Cerebellar nuclear complex (tissue), 1 donor: ENCODE measurements at places on chromosomes 2 and 18.

- DNase-seq: no peak
Measured at GRCh38 chr2:67500541-67500940, 103.4 kb downstream of the ETAA1 start.

DNA sequence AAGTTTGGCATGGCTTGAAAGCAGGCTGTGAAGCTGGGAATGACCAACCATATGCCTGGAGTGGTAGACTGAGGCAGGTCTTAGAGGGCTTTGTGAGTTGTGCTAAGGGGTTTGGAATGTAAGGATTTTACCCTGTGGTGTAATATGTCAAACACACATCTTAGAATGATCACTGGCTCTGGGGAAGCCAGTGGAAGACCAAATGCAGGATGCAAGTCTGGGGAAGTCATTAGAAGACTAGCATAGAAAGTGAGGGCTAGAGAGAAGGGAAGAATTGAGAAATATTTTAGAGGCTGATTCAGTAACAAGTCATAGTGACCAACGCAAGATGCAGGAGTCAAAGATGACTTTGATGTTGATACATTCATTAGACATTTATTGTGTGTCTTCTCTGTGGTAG lies 3.5 kb upstream of the FHOD3 start:
- no peak for DNase-seq

DNA sequence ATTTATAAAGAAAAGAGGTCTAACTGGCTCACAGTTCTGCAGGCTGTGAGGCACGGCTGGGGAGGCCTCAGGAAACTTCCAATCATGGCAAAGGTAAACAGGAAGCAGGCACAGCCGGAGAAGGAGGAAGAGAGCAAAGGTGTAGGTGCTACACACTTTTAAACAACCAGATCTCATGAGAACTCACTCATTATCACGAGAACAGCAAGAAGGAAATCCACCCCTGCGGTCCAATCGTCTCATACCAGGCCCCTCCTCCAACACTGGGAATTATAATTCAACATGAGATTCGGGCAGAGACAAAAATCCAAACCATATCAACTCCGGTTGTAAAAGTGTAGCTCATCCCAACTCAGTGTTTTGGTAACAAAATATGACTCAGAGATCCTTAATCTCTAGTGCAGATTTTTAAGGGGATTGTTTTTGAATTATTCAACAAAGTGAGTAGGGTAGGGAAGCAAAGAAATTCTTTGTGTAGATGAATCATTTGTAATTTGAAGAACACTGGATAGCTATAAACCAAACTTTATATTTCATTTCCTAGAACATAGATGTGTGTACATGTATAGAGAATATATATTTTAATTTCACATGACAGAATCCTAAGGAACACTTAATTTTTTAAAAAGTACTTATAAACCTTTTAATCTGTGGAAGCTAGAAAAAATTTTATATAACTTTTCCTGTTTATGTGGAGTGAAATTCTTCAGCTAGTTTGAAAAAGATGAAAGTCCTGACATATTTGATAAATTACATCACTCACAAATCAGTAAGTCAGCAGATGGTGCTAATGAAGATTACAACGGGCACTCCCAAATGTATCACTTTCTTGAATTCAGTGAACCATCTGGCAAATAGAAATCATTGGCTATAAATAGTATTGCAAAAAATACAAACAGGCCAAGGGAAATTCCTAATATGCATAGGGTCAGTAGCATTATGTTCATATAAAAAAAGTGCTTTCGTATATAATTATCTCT lies 130.1 kb downstream of the OLA1 start:
- no peak for DNase-seq

- DNase-seq: no peak
Measured at GRCh38 chr2:147888680-147889079, 43.9 kb downstream of the ACVR2A start.

DNA sequence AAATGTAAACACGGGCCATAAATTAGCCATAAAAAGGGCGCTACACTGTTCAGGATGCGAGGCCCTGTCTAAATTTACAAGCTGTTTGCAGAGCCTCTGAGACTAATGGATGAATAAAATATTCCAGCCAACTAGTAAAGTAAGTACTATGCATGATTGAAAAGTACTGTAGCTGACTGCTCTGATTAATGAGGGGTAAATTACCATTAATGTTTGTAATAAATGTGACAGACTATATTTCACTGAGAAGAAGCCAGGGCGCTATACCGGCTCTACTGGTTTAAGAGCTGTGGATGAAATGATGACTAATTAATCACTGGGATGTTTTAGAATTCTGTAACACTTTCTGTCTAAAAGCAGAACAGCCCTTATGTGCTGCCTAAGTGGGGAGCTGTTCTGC lies 54.3 kb upstream of the RGPD4 start:
- no peak for DNase-seq

DNA sequence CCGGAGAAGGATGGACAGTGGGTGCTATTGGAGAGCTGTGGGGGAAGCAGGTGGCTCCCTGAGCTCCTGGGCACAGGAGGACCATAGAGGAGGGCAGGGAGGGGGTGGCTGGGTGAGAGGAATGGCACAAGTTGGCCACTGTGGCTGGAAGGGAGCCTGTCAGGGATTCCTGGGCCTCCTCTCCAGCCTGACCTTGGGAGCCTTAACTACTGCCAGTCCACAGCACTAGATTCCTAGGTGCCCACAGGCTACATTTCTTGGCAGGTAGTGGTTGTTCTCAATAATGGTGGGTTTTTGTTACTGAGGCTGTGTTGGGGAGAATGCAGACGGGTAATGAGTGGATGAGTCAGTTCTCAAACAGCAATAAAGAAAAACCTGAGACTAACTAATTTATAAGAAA lies 26.0 kb downstream of the EFHD1 start:
- DNase-seq: no peak

- DNase-seq: no peak
Measured at GRCh38 chr2:176291809-176292283, 22.6 kb downstream of the MTX2 start.

DNA sequence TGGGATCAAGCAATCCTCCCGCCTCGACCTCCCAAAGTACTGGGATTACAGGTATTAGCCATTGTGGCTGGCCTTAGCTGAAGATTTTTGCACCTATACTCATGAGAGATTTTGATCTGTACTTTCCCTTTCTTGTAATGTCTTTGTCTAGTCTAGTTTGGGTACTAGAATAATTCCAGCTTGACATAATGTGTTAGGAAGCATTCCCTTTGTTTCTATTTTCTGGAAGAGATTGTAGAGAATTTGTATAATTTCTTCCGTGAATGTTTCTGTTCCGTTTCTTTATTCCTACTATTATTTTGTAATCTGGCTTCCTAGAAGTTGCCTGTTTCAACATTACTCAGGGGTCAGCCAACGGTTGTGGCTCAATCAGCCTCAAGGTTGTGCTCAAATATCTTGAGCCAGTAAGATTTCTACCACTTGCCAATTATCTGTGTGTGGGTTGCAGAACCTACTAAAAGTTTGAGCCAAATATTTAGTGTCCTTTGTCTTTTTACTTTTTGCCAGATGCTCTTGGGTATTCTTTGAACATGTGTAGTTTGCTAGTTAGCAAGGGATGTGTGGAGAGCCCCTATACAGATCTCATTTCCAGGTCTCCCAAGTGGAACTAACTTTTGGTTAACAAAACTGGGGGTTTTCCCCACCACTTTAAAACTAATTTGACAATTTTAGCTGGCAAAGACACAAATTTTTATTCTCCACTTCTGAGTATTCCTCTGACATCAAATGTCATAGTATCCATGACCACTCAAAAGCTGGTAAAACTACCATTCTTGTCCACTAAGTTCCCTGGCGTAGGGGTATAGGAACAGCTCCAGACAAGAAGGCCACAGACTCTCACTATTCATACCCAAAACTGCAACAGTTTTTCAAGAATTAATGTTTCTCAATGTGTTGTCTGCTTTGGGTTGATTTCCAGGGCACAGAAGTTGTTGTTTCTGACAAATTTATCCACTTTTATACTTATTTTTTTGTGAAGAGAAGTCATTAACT lies 42.8 kb upstream of the BAZ2B start:
- no peak for DNase-seq
